Activated CD4-positive, alpha-beta memory T cell treated with anti-CD3 and anti-CD28 coated beads, Interleukin-2, amount 10 ng/mL, durations not matched to agents 7 days and 5 days (primary cell): ENCODE measurements at places on chromosomes 6 and 20.

DNA sequence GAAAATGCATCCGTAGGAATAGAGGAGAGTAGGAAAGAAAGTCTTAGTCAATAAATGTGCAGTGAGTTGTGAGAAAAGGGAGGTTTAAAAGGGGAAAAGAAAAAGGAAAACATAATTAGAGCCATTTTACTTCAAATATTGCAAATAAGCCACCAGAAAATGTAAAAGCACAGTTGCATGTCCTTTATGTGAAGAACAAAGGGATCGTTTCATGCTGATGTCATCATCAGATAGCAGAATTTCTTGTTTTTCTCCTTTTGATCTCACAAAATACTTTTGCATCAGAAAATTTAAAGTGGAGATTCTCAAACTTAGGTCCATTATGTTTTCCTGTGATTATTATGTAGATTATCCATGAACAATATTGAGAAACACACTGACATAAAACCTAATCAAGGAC lies 166.7 kb downstream of the HAO1 start:
- no peak for DNase-seq

- no peak for DNase-seq
These were observed 37.0 kb upstream of the QKI start for GRCh38 chr6:163377561-163377960.

DNA sequence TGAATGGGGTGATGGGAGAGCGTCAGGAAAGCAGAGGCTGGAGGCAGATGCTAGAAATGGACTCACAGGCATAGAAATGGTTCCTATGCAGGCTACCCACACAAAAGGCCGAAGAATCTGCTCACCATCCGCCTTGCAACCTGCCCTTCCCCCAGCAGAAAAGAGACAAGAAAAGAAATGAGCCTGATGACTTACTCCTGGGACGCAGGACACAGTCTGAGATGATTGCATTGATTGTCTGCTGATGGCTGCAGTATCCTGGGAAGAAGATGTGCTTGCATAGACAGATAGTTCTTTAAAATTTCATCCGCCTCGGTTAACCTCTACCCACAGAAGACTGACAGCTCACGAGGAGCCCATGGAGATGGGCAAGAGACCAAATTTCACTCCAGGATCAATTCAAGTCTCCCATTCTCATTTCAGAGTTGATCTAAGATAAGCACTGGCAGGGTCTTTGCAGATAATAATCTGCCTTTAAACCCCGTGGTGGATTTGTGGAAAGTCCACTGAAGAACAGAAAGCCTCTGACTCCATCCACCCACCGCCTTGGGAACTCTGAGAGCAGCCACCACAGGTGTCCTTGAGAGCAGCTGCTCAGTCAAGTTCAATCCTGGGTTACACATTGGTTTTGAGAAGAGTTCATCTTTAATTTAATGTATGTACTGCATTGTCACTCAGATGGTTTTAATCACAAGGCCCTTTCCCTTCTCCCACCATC lies 7.2 kb downstream of the AGPAT4 start:
- no peak for DNase-seq

GRCh38 chr6:79413562-79414002 lies 123.6 kb downstream of the LCA5 start:
- no peak for DNase-seq

DNA sequence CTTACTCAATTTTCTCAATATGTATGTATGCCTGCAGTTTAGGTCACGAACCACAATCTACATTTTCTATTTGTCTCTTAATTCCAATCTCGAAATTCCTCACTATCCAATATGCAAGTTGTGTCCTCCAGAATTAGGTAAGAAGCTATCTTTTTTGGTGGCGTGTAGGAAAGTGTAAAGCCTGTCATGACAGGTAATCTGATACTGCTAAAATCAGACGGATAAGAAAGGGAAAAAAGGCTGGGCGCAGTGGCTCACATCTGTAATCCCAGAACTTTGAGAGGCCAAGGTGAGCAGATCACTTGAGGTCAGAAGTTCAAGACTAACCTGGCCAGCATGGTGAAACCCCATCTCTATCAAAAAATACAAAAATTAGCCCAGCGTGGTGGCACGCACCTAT lies 185.3 kb downstream of the IBTK start:
- no peak for DNase-seq

GRCh38 chr6:148213366-148213765 lies 129.3 kb upstream of the SASH1 start:
- DNase-seq: no peak

DNA sequence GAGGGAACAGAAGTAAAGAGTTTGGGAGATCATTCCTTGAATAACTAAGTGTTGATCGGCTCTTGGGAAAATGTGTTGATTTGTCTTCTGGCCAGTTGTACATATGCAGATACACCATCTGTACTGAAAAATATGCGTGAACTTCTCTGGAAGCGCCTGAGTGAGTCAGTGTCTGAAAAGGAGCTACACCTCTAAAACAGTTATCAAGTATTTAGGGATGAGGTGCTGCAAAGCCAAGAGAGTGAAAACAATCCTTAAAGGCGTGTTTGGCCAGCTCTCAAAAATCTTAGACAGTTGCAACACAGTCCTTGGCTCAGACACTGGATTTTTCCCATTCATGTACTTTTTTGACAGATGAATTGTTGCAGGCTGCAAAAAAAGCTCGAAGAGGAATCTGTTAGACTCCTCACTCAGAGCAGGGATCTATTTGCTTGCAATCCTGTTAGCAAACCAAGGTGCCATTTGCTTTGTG lies 61.3 kb downstream of the BMP6 start:
- no peak for DNase-seq

GRCh38 chr6:44527181-44527580 lies 139.7 kb downstream of the CDC5L start:
- no peak for DNase-seq

DNA sequence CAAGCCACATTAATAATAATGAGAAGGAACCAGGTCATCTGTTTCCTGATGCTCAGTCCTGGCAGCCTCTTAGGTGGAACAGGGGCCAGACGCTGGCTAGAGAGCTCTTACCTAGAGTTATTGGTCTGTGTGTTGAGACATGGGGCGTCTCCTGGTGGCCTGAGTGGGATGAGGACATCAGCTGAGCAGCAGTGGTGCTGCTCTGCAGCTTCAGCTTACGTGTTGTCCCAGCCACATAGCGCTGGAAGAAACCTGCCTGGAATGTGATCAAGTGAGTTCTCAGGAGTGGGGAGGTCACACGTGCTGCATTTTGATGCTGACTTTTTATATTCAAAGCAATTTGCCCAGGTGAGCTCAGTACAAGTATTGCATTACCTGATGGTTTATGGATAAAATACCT lies 355.4 kb downstream of the CDH26 start:
- no peak for DNase-seq

DNA sequence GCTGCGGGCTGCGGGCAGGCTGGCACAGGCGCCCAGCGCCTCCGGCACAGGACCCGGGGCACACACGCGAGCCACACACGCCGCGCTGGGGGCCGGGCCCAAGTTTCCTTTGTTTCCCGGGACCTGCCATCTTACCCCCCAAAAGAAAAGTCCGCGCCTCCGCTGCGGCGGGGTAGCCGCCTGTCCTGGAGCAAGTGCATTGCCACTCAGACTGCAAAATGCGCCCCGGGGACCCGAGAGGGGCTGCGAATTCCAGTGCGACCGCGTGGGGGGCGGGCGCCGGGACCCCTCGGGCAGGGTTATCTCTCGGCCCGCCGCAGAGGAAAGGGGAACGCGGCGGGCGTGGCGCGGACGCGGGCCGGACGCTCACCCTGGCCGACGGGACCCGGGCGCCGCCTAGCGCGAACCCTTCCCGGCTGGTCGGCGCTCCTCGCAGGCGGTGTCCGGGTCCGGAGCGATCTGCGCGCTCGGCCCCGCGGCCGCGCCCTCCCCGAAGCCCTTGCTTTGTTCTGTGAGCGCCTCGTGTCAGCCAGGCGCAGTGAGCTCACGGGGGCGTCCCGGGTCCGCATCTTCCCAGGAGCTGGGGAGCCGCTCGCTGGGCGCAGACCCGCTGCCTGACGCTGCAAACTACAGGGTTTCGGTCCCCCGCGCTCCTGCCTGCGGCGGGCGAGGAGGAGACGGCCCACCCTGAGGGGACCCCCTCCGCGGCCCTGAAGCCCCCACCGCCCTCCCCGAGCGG lies 639 bp upstream of the CD24 start:
- DNase-seq: no peak

GRCh38 chr6:35710241-35710847 lies 21.6 kb upstream of the FKBP5 start:
- no peak for DNase-seq

- no peak for DNase-seq
These were observed 315.0 kb downstream of the GMDS start for GRCh38 chr6:1930356-1930755.

- no peak for DNase-seq
These were observed 9.4 kb downstream of the EPB41L2 start for GRCh38 chr6:131053546-131054240.

DNA sequence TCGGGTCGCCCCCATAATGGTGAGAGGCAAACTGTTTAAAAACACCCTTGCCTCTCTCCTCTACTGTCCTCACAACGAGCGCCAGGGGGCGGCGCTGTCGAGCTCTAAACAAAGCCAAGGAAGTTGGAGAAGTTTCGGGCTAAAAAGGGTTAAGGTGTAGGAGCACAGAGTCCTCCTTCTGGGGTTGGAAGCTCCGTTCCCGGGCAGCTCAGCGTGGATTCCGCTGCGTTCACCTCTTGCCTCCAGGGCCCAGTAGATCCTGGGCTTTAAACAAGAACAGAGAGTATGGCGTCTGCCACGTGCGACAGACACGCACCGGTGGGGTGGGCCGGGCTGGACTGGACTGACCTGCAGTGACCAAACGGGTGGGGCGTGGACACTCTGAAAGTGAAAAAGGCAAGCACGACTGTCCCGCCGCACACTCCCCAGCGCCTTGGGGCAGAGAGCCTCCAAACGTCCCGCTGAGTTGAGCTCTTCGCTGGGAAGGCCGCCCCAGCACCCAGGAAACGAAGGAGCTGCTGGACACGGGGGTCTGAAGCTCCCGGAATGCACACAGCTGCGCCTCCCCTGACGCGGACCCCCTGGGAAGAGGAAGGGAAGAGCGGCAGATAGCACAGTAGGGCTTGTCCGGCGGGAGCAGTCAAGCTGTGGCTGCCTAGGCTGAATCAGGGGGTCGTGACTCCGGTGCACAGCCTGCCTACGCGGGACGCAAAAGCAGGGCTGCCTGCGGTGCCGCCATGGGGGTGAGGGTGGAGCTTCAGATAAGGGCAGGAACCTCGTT lies 1.6 kb upstream of the THBD start:
- DNase-seq: peak; percentile 62

DNA sequence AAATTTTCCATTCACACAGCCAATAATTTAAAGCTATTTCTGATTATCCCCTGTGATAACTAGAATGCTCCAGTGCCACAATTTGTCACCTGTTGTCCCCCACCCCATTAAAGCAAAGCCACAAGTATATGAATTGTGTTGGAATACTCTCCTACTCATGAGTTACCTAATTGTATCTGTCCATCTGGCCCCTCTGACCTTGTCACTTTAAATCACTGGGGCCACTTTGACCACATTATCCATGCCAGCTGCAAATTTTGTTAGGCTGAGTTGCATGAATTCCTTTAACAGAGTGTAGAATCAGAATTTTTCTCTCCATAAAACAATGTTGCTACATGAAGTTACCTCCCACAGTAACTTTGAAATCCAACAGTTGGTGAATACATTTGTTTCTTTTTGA lies 204.6 kb downstream of the MEI4 start:
- no peak for DNase-seq

DNA sequence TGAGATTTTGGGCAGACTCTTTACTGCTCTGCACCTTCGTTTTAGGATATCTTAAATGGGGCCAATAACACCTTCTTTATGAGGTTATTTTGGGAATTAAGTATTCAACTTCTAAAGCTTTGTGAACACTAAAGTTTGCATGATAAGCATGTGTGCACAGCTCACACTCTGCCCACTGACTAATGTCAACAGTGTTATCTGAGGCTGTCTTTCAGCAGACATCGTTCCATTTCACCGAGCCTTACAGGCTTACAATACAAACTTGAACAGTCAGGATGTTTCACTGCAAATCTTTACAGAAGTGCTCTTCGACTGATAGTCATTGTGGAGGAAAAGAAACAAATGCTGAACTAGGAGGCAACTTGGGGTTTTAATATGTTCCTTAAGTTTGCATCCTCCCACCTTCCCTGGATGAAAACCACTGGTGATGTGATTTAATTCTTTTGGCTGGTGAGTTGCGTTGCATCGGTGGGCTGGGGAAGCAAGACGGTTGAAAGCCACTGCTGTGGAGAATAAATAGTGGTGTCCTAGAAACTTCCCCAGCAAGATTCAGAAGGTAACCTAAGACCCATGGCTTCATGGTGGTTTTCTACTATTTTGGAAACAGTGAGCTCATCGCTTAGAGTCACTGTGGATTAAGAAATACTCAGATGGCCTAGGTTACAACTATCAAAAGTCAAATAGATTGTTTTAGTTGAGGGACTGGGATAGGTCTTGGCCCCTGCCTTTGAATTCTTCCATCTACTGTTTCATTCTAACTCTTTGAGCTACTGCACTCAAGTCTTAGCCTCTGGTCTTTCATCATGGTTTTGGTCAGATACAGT lies 167.2 kb upstream of the MAP3K7 start:
- no peak for DNase-seq

DNA sequence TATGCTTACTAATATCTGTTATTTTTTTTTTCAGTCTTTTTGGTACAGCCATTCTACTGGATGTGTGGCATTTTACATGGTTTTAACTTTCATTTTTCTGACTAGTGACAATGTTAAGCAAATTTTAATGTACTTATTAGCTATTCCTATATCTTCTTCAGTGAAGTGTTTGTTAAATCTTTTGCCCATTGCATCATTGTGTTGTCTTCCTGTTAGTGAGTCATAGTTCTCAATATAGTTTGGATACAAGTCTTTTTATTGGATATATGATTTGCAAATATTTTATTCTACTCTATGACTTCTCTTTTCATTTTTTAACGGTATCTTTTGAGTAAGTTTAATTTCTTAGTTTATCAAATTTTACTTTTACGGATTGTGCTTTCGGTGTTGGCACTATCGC lies 519.4 kb downstream of the CDKAL1 start:
- no peak for DNase-seq

DNA sequence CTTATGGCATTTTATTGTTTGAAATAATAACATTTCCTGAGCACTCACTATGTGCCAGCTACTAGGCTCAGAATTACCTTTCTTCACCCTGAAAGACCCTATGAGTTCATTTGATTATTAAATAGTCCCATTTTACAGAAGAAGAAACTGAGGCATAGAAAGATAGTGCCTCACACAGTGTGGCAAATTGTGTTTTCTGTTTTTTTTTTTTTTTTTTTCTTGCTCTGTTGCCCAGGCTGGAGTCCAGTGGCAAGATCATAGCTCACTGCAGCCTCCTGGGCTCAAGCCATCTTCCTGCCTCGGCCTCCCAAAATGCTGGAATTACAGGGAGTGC lies 59.7 kb upstream of the PTPN1 start:
- DNase-seq: no peak

- no peak for DNase-seq
These were observed 1.9 kb downstream of the SNX5 start for GRCh38 chr20:17966432-17967310.

- no peak for DNase-seq
These were observed 12.4 kb downstream of the GABBR1 start for GRCh38 chr6:29620630-29621029.

DNA sequence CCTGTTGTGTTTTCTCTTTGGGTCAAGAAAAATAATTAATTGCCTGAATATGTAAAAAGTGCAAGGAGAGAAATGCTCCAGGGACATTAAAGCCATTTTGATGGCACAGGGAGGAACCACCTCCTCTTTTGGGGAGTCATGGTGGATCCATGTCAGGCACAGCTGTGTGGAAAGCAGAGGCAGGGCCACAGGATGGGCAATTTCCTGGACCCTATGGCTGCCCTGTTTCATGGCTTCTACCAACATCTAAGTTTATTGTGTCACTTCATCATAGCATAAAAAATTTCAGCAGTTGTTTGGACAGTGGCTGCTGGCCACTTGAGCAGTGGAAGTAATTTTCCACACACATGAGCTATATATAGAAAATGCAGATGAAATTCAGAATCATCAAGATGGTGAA lies 238.2 kb downstream of the SYNE1 start:
- no peak for DNase-seq
